Ovary (tissue), 10 donors: ENCODE measurements at places on chromosomes 5 and 9.

DNA sequence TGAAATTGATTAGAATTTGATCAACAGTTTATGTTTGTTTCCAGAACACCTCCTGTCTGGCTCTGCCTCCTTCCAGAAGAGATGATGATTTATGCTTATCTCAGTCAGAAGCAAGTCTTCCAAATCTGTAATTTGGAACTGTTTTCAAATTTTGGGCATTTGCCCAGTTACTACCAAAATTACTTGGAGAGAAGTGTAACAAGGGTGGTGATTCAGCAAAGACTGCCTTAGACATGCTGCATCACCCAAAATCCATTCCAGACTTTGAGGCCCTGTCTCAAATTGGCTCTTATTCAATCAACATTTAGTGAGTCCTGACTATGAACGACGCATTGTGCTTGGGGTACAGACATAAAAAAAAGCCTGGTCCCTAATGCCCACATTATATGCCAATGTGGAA, 89.4 kb downstream of the SH3TC2 start:
- DNase-seq = no peak

DNA sequence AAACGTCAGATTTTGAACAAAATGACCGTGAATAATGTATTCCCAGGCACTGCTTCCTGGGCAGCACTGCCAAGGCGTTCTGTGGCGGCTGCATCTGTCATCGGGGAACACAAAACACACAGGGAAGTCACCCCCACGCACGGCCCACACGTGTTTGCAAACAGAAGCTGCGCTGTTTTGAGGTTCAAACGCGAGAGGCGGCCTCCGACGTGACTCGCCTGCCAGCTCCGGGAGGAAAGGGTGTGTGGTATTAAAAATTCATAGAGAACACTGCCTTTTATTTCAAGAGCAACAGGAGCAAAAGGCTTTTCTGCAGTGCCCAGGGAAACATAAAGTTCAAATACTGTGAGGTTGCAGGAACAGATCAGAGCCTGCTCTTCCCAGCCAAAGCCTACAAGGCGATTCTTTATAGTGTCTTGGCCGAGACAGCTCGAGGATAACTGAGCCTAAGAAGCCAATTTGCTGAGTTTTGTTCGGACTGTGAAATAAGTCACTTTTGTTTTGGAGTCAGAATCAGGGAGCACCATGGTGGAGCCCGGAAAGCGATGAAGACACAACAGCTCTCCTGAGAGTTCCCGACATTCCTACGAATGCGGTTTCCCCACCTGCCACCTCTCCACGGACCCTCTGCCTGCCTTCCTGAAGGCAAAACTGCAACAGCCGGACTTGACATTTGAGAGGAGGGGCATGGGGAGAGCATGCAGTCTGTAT, 115.3 kb upstream of the IRX2 start:
- DNase-seq = no peak

GRCh38 chr9:109143881-109144562, 23.0 kb downstream of the FRRS1L start:
- DNase-seq = no peak

- no peak for DNase-seq
These were observed 70.6 kb downstream of the DPYSL3 start for GRCh38 chr5:147439254-147439653.

- DNase-seq = no peak
These were observed 163.4 kb downstream of the RAB3C start for GRCh38 chr5:58746321-58746720.

- DNase-seq = no peak
These were observed 40.3 kb downstream of the NEK6 start for GRCh38 chr9:124297915-124298645.

DNA sequence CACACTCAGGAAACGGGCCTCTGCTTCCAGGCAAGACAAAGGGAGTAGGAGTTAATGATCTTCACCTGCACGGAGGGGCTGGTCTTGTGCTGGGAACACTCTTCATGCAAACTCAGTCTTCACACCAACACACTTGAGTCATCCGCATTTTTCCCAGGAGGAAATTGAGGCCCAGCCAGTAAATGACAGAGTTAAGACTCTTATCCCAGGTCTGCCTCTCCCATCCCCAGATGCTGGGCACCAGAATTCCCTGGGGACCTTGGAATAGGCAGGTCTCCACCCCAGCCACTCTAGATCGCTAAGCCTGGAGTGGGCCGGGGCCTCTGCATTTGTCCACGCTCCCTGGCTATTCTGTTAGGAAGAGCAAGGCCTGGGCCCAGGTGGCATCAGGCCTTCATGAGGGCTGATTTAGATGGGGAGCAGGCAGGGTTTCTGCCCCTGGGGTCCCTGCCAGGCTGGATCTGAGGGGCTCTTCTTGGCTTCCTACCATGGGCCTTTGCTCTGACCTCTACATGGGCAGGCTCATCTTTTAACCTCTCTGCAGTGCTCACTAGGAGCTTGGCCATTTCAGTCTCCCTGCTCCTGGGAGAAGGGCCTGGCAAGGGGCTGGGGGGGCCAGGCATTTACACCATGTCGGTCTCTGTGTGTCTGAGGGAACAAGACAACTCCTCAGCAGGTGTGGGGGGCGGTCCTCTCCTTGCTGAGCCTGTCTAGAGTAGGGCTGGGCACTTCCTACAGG, 77.3 kb downstream of the AMBP start:
- peak; percentile 4 for DNase-seq

GRCh38 chr5:102627315-102627714, 127.8 kb upstream of the PAM start:
- no peak for DNase-seq

GRCh38 chr9:74479711-74480110, 17.4 kb upstream of the RORB start:
- DNase-seq = no peak

DNA sequence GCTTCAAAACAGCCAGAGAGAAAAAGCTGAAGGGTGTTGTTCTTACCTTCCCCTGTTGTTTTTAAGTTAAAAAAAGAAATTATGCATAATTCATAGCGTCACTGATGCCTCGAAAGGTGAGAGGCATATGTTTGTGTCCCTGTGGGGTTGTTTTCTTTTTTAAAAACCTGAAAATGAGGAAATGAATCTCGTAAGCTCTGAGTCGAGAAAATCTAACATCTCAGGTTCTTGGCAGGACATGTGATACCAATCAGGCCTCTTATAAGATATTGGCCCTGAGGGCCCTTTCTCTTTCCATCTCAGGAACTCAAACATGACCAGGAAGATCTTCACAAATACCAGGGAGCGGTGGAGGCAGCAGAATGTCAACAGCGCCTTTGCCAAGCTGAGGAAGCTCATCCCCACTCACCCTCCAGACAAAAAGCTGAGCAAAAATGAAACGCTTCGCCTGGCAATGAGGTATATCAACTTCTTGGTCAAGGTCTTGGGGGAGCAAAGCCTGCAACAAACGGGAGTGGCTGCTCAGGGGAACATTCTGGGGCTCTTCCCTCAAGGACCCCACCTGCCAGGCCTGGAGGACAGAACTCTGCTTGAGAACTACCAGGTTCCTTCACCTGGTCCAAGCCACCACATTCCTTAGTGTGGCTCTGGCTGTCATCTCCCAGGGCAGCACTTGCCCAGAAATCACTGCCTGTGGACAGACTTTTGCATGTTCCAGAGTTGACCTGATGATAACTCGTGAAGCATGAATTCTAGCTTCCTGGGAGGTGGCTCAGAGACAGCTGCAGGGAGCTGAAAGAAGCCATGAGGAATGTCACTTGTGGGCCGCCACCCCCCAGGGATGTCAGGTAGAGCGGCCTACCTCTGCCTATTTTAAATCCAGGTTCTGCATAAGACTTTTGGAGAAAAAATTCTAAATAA, at the start of gene TAL2:
Gene TAL2, plus strand, starts transcription at position 274 of the 921 bp plus-strand sequence. Its CDS starts 40 bp downstream, at position 314.
- no peak for DNase-seq

DNA sequence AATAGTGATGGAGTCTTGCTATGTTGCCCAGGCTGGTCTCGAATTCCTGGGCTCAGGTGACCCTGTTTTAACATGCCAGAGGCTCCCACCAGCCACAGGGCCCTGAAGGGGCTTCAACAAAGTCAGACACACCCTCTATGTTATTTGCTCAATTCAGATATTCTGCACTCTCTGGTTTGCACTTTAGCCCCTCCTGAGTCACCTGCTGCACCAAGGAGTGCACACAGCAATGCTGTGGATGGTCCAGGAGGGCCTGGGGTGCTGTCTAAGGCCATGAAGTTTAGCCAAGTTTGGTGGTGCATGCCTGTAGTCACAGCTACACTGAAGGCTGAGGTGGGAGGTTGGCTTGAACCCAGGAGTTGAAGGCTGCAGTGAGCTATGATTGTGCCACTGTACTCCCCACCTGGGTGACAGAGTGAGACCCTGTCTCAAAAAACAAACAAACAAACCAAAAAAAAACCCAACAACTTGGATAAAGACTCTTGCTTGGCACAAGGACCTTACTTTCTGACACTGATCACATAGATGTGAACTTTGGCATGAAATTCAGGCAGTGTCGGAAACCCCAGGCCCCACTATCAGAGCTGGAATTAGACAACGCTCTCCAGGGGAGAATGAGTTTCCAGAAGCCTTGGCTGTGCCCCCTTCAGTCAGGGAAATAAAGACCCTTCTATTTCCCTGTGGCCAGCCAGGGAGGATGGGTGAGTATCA, 39.7 kb upstream of the CDKN2AIPNL start:
- no peak for DNase-seq

DNA sequence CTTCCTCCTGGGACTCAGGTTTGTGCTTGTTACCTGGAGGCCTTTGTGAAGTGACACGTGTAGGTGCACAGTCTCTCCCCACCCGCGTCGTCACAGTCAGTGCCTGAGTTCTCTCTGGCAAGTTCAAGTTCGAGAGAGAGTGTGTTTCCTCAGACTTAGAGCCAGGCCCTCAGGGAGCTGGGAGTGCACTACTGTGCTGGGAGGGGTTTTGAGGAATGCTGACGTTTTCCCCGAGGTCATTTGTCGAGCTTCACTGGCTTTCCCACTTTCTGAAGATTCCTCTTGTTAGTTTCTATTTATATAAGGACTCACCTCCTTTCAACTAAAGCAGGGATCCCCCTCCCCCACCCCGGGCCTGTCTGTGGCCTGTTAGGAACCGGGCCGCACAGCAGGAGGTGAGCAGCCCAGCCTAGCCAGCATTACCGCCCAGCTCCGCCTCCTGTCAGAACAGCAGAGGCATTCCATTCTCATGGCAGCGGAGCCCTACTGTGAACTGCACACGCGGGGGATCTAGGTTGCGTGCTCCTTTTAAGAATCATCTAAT, 209.2 kb downstream of the DIRAS2 start:
- DNase-seq = no peak

GRCh38 chr9:76796296-76796695, 32.1 kb downstream of the PCA3 start:
- no peak for DNase-seq
